ENCODE measurements at places on chromosomes 12 and 14. TPM values are rescaled to one million over a fixed set of nuclear protein-coding genes. Genes with fewer than 3 reads are reported as not detected.

- no peak overlapping the region for H3K4me3 ChIP-seq
- H3K27me3 ChIP-seq = no peaks in the 10 kb centered on the region
- no peaks in the 10 kb centered on the region for H3K4me1 ChIP-seq
- H3K27ac ChIP-seq = no peak overlapping the region
- DNase-seq = no peak
These were observed 199.7 kb upstream of the HMGA2 start for GRCh38 chr12:65624554-65625086.

- H3K27ac ChIP-seq = no peak overlapping the region
- no peak for DNase-seq
- no peaks in the 10 kb centered on the region for H3K4me1 ChIP-seq
- no peaks in the 10 kb centered on the region for H3K36me3 ChIP-seq
- no peak overlapping the region for H3K4me3 ChIP-seq
These were observed 99.2 kb downstream of the BEGAIN start for GRCh38 chr14:100488057-100488456.

- H3K27ac ChIP-seq = no peak overlapping the region
- no peak for DNase-seq
- H3K36me3 ChIP-seq = no peaks in the 10 kb centered on the region
- no peak overlapping the region for H3K4me3 ChIP-seq
- no peaks in the 10 kb centered on the region for H3K27me3 ChIP-seq
These were observed 42.3 kb upstream of the SLC24A4 start for GRCh38 chr14:92280554-92281262.

CD163 gene
- polyA plus RNA-seq = 0.02 TPM
